ENCODE measurements at places on chromosomes 6 and 20.

DNA sequence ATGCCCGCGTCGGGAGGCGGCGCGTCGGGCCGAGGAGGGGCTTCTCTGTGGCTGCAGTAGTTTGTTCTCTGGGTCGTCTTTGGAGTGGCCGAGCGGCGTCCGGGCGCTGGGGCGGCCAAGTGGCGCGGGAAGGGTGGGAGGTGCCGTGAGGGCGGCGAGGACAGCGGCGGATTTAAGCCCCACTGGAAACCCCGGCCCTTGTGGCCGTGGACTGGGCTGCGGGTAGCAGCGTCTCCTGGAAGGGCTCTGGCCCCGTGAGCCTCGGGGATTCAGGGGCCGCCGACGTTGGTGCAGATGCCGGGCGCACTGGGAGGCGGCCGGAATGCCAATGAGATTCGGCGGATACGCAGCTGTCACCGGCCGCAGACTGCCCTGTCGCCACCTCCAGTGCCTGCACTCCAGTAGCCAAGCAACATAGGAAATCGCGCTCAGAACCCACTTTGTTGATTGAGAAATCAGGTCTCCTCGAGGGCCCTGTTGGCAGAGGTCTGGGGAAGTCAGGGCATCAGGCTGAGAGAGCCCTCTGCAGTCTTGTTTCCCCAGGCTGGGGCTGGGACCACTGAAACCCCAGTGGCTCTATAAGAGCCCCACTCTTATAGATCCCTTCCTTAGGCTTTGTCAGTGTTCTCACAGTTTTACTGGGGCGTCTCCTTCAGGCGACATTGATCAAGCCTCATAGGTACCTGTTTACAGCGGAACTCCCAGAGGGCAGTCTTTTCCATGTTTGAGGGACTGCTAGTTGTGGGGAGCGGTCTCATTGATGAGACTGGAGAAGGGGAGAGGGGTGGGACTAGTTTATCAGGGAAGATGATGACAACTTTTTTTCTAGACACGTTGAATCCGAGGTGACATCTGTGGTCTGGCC, 642 bp downstream of the GZF1 start:
- DNase-seq: peak; percentile 20

DNA sequence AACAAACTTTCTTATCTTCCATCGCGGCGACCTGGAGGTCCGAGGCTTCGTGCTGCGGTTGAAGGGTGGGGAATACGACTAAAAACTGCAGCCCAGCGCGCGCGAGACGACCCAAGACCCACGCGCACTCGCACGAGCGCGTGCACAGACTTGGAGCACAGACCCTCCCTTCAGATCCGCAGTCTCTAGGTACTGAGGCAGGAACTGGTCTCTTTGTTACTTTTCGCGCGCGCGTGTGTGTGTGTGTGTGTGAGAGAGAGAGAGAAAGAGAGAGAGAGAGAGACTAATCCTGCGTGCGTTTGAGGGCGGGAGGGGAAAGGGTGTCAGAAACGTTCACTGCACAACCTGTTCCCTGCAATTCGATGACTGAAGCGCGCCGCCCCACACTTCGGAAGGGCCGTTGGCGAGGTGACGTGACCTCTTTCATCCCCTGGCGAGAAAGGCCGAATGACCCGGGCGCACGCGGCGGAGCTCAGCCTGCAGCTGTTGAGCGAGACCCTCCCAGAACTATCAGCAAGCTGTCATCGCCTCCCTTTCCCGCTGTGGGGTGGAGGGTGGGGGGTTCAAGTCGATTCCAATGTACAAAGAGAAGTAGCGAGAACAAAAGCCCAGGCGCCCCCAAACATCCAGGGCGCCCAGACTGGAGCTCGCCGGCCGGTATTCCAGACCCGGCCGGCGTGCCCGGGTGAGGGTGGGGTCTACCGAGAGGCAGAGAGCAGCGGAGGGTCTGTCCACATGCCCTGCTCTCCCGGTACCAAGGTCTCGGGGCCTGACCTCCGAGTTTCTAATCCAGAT, 1.5 kb upstream of the TUBB2B start:
- no peak for DNase-seq

GRCh38 chr6:51147756-51148155, 329.1 kb downstream of the TFAP2B start:
- DNase-seq: no peak

- no peak for DNase-seq
These were observed 21.0 kb downstream of the NFYA start for GRCh38 chr6:41093729-41094128.

- peak; percentile 69 for DNase-seq
These were observed 8.6 kb downstream of the NKX2-2 start for GRCh38 chr20:21505161-21505809.

DNA sequence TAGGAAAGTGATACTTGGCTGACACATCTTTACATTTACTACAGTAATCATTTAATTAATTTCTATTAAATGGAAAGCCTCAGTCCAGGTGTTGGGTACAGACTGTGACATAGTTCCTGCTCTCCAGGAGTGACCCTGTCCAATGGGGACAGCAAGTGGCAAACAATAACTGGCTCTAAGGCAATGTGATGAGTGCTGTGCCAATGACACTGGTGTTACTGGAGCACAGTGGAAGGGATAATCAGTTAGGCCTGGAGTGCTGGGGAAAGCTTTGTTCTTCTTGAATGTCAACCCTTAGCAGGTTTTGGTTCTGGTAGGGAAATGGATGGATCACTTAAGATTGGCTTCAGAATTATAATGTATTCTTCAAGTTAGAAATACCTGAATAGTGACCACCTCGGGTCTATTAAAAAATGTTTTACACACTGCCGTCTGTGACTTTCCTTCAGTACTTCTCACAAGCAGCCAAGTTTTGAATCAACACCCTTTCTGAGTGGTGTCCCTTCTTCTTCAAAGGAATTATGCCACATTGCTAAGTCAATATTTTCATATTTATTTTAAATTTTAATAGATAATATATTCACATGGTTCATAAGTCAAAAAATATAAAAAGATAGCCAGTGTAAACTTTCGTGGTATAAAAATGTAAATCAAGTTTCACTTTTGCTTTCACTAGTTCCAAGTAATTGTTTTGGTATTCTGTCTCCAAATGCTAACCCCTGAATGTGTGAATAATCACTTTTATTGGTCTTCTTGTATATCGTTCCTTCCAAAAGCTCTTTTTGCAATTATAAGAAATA, 9.6 kb downstream of the CMTR1 start:
- DNase-seq: no peak

- no peak for DNase-seq
These were observed 11.0 kb upstream of the TNFRSF6B start for GRCh38 chr20:63685269-63686026.

DNA sequence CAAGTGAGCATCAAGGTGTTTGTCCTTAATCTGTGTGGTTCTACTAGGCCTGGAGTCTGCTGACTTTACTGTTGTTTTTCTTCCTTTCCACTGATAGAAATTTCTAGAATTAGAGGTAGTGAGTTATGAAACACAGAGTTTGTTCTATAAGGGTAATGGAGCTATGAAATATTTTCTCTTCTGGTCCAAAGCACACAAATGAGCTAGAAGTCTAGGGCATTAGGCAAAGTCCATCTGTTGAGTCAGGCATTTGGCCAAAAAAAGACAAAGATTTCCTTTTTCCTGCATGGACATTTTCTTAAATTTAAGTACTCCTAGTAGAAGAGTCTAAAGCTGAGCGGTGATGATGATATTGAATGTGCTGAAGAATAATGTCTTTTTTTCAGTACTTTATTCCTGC, 174.3 kb upstream of the STXBP5 start:
- no peak for DNase-seq

- DNase-seq: no peak
These were observed 18.6 kb downstream of the DSE start for GRCh38 chr6:116389357-116389756.

DNA sequence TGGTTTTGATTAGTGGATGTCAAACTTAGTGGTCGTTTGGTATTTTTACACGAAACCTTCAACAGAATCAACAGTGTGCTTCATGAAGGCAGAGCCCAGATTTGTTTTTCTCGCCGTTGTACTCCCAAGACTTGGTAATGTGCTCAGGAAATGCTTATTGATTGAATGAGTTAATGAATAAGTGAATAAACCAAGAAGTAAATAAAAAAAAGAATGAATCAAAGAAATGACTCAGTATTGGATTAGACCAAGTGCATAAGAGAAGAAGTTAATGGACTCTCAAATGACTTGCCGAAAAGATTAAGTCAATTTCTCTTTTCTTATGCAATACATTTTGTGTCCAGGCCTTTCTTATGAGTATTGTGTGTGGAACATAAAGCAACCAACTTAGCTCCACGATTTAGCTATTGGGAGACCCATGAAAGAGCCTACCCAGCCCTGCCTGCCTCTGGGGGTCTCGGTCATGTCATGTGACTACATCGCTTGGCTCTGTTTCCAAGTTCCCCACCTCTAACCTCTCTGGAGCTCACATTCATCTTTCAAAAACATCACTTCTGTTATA, 10.6 kb upstream of the FUCA2 start:
- no peak for DNase-seq

DNA sequence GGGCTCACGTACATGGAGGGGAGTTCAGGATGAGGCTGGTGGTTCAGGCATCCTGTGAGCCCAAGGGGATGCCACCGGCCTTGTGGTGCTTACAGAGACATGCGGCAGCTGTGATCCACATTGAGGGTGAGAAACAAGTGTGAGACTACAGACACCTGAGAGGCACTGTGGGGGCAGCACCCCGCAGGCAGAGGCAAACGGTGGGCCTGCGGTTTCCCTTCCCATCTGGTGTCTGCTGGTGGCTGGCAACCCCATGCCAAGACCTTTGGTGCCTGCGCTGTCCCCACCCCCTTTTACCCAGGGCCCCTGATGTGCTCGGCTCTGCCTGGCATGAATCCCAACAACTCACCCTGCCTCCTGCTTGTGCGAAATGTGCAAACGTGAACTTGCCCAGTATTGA, 42.0 kb downstream of the ERMARD start:
- DNase-seq: no peak

DNA sequence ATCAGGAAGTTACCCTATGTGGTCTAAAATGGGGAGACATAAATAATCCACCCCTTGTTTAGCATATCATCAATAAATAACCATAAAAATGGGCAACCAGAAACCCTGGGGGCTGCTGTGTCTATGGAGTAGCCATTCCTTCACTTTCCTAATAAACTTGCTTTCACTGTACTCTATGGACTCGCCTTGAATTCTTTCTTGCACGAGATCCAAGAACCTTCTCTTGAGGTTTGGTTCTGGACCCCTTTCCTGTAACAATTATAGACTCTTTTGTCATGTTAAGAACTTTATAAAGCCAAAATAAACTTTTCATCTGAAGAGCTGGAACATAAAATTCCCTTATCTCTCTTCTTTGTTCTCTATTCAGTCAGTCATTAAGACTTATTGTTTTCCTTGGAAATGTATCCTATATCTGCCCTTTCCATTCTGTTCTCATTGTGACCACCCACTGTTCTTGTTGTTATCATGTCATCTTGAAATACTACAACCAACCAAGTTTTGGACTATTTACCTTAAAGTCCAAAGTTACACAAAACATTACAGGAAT, 29.3 kb upstream of the ZBTB24 start:
- no peak for DNase-seq

- DNase-seq: no peak
These were observed 934 bp downstream of the KCNK5 start for GRCh38 chr6:39228111-39228971.

GRCh38 chr6:2971420-2972218, at the start of gene SERPINB6:
TSS of gene SERPINB6 (minus strand) at chr6:2971567. CDS start at chr6:2959332, 12,235 bp downstream.
- peak; percentile 10 for DNase-seq

GRCh38 chr20:61399433-61399832, 147.4 kb downstream of the CDH4 start:
- DNase-seq: no peak

DNA sequence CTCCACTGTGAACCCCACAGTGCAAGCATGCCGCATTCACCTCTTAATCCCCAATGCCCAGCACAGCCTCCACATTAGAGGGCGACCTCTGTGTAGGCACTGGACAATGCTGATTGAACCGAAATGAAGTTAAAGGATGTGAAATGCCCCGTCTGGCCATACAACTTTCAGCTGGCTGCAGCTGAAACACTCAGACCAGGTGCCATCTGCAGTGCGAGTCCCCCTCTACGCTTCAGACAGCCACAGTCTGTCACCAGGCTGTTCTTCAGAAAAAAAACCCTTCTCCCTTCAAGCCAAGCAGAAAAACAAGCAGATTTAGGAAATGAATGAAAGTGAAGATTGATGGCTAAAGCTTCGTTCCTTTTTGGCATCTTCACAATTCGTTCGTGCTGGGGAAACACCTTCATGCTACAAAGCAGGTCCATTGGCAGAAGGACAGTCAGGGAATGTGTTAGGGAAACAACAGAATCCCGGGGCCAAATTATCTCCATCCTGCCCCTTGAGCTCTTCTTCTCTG, 44.7 kb downstream of the TNFAIP3 start:
- DNase-seq: no peak
